ENCODE measurements at places on chromosomes 13 and 19. TPM values are rescaled to one million over a fixed set of nuclear protein-coding genes. Genes with fewer than 3 reads are reported as not detected.

GRCh38 chr13:44853641-44854040 lies 135.6 kb downstream of the NUFIP1 start:
- no peak for DNase-seq

- DNase-seq, result no peak
These were observed 28.9 kb upstream of the KPNA3 start for GRCh38 chr13:49821216-49822009.

GRCh38 chr19:8438236-8438635 lies 6.5 kb upstream of the HNRNPM start:
- DNase-seq, result no peak

- peak; percentile 68 for DNase-seq
These were observed 804 bp downstream of the ZNF708 start for GRCh38 chr19:21328406-21328805.

GRCh38 chr13:56400774-56401173 lies 739.9 kb upstream of the PRR20A start:
- no peak for DNase-seq

DNA sequence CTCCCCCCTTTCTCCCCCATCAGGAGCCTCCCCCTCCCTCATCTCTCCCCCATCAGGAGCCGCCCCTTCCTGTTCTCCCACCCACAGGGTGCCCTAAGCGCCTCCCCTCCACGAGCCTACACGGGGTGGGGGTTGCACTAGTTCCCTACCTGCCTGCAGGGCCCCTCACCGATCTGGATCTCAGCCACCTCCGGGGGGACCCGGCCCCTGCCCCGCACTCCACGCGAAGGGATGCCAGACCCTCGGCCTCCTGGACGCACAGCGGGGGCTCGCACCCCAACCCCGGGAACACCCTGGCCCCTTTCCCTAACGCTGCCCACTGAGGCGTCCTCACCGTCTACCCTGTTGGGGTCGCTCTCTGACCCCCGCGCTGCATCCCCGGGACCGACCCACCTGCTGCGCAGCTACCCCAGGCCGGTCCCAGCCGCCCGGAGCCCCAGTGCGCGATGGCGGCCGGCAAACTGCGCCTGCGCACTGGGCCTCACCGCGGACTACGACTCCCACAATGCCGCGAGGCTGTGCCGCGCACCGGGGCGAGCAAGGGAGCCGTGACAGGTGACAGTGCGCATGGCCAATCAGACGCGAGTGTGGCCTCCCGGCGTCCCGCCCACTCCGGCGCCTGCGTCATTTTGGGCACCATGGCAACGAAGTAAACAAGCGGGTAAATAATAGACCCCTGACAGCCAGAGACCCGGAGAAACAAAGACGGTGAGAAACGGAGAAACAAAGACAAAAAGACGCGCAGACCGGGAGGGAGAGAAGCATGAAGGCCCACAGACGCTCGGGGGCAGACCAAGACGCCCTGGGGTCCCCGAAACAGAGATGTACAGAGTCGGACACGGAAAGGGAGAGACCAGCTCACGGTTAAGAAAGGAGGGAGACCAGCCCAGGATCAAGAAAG lies at the start of gene ZSCAN18:
TSS of gene ZSCAN18 (minus strand) at position 451 of the 901 bp plus-strand sequence. CDS start 7,964 bp downstream, outside the sequence.
- peak; percentile 100 for DNase-seq

GRCh38 chr13:30998136-30999088 lies 66.0 kb downstream of the TEX26 start:
- DNase-seq, result peak; percentile 27

DNA sequence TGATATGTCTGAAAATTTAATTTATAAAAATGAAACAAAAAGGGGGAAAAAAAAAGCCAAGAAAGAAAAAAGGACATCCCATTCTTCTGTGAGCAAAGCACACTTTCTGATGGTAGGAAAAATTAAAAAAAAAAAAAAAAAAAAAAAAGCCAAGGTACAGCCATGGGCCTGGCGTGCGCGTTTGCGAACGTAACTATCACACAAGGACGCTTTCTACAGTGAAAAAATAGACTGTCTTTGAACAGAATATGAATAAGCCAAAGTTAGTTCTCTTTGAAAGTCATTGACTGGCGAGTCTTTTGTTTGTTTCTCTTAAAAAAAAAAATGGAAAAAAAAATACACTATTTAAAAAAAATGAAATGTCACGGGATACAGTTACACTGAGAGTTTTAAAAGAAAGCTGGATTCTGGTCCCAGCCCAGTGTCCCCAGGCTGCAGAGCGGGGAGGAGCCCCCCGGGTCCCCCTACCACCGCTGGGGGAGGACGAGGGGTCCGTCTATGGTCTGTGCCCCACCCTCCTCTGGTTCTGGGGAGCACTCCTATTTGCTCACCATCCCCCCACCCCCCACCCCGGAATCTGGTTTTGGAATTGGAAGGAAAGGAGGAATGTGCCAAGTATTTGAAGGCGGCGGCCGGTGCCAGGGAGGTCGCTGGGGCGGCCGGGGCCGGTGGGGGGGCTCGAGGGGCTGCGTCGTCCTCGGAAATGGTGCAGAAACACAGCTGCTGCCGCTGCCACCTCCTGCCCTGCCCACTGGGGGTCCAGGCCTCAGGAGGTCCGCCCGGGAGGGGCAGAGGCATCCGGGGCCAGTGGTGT lies 134.5 kb downstream of the PTPRS start:
- DNase-seq, result no peak

DNA sequence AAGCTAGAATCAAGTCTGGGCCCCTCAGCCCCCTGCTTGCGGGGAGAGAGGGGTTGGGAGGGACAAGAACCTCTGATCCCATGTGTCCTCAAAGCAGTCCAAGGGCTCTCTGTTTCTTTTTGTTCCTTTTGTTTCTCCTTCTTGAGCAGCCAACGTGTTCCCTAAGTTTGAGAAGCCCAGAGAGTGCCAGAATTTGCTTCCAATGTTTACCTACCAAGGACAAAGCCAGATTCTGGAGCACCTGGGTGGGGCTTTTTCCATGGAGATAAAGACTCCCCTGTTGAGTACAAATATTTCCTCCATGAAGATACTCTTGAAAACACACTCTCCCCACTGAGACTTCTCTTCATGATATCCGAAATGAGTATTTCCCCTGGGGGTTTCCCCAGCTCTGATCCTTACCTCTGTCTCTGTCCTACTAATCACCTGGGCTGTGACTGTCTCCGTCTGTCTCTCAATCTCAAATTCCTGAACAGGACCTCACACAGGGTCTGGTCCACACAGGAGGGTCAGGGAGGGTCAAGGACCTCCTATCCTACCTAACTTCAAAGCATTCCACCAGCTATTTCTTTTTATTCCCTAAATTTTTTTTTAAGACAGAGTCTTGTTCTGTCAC lies 27.4 kb downstream of the CD177 start:
- DNase-seq, result no peak

- DNase-seq, result no peak
These were observed 9.1 kb downstream of the FOXO1 start for GRCh38 chr13:40657307-40657706.

DNA sequence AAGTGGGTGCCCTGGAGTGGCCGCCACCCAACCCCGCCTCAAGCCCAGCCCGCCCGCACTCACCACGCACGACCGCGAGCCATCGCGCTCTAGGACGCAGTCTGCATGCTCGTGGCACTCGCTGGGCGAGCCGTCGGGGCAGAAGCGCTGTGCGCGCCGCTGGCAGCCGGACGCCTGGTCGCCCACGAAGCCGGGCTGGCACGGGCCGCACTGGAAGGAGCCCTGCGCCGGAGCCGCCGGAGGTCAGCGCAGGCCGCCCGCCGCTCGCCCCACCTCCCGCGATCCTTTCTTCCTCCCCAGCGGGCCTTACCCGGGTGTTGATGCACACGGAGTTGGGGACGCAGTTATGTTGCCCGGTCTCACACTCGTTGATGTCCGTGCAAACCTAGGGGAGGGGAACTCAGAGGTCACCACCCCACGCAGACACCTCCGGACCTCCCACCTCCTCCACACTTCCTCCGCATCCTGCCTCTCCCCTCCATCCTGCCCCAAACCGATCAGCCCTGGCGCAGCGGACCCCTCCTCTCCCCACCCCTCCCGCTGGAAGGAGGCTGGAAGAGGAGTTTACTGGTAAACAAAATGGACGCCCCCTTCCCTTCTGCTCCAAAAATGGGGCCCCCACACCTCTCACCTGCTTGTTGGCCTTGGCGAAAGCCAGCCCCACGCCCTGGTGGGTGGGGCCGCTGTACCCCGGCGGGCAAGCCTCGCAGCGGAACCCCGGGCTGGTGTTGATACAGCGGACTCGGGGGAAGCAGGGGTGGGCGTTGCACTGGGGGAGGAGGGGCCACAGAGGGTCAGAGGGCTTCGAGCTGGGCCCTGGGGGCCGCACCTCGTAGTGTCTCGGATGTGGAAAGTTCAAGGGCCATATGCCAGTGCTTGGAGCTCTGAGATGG lies 2.3 kb downstream of the COMP start:
- peak; percentile 32 for DNase-seq

DNA sequence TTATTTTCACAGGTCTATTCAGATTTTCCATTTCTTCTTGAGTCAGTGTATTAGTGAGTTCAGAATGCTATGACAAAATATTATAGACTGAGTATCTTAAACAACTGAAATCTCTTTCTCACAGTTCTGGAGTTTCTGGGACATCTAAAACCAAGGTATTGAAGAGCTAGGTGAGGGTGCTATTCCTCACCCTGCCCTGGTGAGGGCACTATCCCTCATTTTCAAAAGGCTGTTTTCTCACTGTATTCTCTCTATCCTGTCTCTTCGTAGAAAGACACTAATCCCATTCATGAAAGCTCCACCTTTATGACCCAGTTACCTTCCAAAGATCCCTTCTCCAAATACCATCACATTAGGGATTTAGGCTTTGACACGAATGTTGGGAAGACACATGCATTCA lies 1617.1 kb downstream of the PCDH9 start:
- DNase-seq, result peak; percentile 7

GRCh38 chr19:48496959-48497727 lies 14.5 kb downstream of the LMTK3 start:
- DNase-seq, result no peak

DNA sequence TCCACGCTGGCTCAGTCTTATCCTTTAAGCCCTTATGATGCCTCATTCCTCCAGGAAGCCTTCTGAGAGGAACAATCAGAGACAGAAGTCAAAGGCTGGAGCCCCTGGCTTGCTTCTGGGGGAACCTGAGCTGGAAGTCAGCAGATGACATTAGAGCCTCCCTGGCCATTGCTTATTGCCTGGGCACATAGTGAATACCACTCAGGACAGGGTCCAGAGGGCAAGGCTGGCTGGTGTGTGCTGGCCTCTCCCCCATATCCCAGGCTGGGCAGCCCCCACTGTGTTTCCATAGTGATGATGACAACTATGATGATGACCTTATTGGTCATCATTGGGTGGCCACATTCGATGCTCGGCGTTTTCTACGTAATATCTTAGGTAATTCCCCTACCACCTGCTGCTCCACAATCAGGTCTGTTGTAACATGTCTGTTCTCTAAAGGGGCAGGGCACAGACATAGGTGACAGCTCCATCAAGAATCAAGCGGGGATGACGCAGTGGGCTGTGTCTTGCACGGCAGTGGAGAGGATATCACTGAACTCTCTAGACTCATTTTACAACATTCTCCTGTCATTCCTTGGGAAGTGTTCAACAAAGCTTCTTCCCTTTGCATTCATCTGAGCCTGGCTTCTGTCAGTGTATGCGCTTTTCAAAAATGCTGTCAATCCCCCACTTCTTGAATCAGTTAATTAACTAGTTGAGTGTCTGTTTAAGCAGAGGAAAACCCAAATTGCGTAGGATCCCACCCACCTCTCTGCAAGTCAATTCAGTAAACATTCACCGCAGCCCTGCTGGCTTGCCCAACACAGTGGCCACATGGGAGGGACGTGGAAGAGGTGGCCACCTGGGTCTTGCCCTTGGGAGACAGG lies 89.4 kb upstream of the TSHZ3 start:
- DNase-seq, result no peak

- DNase-seq, result peak; percentile 89
These were observed 591 bp downstream of the DEDD2 start for GRCh38 chr19:42216653-42217519.

DNA sequence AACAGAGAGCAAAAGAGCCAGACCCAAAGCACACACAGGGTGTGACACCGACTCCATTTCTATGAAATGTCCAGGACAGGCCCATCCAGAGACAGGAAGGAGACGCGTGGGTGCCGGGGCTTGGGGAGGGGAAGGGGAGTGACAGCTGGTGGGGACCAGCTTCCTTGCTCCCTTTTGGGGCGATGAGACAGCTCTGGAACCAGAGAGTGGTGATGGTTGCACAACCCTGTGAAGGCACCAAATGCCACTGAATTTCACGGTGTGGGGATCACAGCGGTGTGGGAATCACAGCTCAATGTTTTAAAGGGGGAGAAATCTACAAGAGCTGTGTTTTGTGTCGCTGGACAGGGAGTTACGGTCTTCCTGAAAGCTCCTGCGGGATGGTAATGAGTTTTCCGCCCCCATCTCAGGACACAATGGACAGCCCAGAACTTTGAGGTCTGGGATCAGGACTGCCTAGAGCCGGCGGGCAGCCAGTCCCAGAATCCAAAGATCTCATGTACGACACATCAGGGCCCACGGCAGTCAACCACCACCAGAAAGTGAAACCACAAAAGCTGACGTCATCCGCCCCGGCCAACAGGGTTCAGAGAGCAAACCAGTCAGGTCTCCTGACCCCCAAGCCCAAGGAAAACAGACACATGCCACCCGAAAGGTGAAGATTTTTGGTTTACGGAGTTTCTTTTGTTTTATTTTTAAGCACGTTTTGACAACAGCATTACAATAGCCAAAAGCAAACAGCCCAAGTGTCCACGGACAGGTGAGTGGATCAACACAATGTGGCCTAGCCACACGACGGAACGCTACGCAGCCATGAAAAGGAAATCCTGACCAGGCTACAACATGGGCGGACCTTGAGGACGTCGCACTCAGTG lies 7.3 kb downstream of the SGTA start:
- no peak for DNase-seq

DNA sequence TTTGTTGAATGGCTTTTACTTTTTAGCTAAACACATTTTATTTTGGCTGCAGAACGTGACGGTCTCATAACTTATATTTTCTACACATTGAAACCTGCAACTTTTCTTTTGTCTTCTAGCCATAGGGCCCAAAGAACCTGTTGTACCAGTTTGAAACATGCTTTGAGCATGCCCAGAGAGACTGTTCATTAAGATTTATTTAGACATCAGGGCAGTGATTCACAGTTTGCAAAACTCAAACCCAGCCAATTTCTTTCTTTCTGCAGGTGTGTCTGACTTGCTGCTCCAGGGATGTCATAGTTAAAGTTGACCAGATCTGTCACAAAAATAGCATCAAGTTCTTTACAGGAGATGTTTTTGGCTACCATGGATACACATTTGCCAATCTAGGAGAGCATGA lies 22.0 kb downstream of the SAE1 start:
- DNase-seq, result no peak

DNA sequence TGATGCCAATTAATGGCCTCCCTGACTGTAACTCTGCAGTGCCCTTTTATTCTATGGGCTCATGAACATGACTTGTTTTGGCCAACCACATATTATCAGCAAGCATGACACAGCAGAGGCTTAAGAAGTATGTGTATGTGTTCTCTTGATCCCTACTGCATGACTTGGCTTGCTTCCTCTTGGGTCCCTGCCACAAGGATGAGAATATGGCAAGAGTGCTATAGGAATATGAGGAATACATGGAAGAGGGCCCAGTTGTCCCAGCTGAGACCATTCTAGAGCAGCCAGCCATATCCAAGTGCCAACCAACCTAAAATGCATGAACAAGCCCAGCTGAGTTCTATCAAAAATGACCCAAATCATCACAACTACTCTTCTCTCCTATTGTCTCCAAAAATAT lies 576.7 kb upstream of the PCDH9 start:
- no peak for DNase-seq

Gene OSCAR
- 2.4 TPM for total RNA-seq

Gene LIM2
- total RNA-seq, result 3.2 TPM

Gene SIGLEC6
- total RNA-seq, result not detected

Gene ETFB
- 38.9 TPM for total RNA-seq

Gene ZNF823
- total RNA-seq, result 9.2 TPM

Gene LENG9
- total RNA-seq, result 4.0 TPM

All from neural progenitor cell (in vitro differentiated cells).